ENCODE measurements at places on chromosomes 4 and X.

GRCh38 chrX:105552395-105552794 is 269.9 kb upstream of the NRK start:
- no peaks in the 10 kb centered on the region for H3K36me3 ChIP-seq

DNA sequence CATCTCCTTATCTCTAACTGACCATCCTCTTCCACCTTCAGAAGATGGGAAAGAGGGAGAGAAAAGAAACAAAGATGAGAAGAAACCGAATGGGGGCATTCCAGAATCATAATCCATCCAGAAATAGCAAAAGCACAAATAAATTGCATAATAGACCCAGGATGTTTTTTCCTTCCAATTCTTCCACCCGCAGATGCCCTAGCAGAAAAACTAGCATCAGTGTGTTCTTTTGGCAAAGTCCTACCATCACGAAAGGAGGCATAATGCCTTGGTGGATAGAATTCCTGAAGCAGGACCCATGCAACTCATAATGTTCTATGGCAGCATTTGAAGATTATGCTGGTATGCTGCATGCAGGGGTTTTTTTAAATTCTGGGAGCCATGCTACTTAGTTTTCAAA is 279.2 kb downstream of the PPP3CA start:
- no peak overlapping the region for H3K27ac ChIP-seq
- H3K27me3 ChIP-seq: no peaks in the 10 kb centered on the region
- H3K4me1 ChIP-seq: no peaks in the 10 kb centered on the region
- no peak overlapping the region for H3K4me3 ChIP-seq

- no peak for DNase-seq
- H3K4me1 ChIP-seq: no peaks in the 10 kb centered on the region
- H3K27me3 ChIP-seq: no peaks in the 10 kb centered on the region
- H3K4me3 ChIP-seq: no peak overlapping the region
- H3K27ac ChIP-seq: peak overlapping the region; percentile 89
Measured at GRCh38 chrX:131821945-131822622, 201.0 kb upstream of the STK26 start.

GRCh38 chr4:14168919-14169318 is 541.4 kb upstream of the BOD1L1 start:
- no peaks in the 10 kb centered on the region for H3K4me1 ChIP-seq
- H3K4me3 ChIP-seq: no peak overlapping the region
- H3K27ac ChIP-seq: no peak overlapping the region

DNA sequence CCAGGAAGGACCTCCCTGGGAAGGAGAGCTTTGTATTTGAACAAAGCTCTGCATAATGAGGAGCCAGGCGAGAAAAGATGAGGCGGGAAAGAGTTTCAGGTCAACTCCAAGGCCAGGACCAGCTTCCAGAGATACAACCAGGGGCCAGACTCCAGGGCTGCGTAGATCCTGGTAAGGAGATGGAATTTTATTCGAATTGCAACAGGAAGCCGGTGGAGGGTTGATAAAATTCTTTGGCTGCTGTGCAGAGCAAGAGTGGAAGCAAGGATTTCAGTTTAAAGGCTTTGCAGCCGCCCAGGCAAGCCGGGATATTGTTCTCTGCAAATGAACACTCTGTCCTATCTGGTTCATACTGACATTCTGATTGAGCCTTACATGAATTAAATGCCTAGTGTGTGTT is 40.2 kb upstream of the CBR4 start:
- no peak for DNase-seq
- no peaks in the 10 kb centered on the region for H3K27me3 ChIP-seq
- H3K4me3 ChIP-seq: no peak overlapping the region
- H3K4me1 ChIP-seq: peaks cover 20% of the 10 kb centered on the region
- H3K36me3 ChIP-seq: no peaks in the 10 kb centered on the region
- no peak overlapping the region for H3K27ac ChIP-seq

GRCh38 chr4:42235304-42236021 is 83.0 kb upstream of the BEND4 start:
- H3K36me3 ChIP-seq: no peaks in the 10 kb centered on the region
- H3K4me3 ChIP-seq: no peak overlapping the region
- no peak for DNase-seq
- H3K27me3 ChIP-seq: no peaks in the 10 kb centered on the region

DNA sequence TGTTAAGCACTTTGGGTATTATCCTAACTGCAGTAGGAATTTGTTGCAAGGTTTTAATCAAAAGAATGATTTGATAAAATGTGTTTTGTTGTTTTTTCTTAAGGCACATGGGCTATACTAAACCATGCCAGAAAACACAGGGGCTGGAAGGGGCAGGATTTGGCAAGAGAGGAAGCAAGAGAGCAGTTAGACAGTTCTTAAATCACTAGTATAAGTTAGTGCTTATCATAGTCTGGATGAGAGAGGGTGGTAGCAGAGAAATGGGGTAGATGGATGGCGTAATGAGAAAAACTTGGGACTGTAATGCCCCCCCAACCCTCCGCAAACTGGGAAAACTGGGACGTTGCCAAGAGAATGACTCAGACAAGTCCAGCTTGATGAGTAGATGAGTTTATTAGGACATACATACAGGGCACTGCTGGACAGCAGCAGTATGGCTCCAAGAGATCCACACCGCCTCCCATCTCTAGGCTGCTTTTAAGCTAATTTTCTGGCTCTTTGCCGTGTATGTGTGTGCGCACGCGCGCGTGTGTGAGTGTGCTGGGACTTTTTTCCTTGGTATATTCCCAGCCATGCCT is 151.5 kb downstream of the PDLIM5 start:
- DNase-seq: no peak
- H3K27me3 ChIP-seq: no peaks in the 10 kb centered on the region
- no peak overlapping the region for H3K27ac ChIP-seq
- H3K4me1 ChIP-seq: no peaks in the 10 kb centered on the region
- H3K36me3 ChIP-seq: no peaks in the 10 kb centered on the region

GRCh38 chrX:143994206-143994605 is 110.3 kb downstream of the UBE2NL start:
- DNase-seq: no peak
- H3K4me1 ChIP-seq: no peaks in the 10 kb centered on the region
- H3K27ac ChIP-seq: no peak overlapping the region
- H3K4me3 ChIP-seq: no peak overlapping the region
- H3K36me3 ChIP-seq: no peaks in the 10 kb centered on the region

GRCh38 chr4:6250235-6250983 is 19.2 kb upstream of the WFS1 start:
- DNase-seq: no peak
- H3K27me3 ChIP-seq: no peaks in the 10 kb centered on the region
- H3K36me3 ChIP-seq: no peaks in the 10 kb centered on the region
- H3K4me1 ChIP-seq: peaks cover 4% of the 10 kb centered on the region
- no peak overlapping the region for H3K4me3 ChIP-seq
- no peak overlapping the region for H3K27ac ChIP-seq

- peaks cover 3% of the 10 kb centered on the region for H3K4me1 ChIP-seq
- DNase-seq: no peak
- no peak overlapping the region for H3K4me3 ChIP-seq
- no peaks in the 10 kb centered on the region for H3K36me3 ChIP-seq
- H3K27me3 ChIP-seq: no peaks in the 10 kb centered on the region
- H3K27ac ChIP-seq: no peak overlapping the region
Measured at GRCh38 chrX:69142788-69143469, 22.3 kb downstream of the PJA1 start.

- H3K4me3 ChIP-seq: no peak overlapping the region
- no peak for DNase-seq
- H3K27me3 ChIP-seq: no peaks in the 10 kb centered on the region
- no peaks in the 10 kb centered on the region for H3K36me3 ChIP-seq
Measured at GRCh38 chrX:44152852-44153251, 179.7 kb upstream of the NDP start.

- no peaks in the 10 kb centered on the region for H3K27me3 ChIP-seq
- H3K27ac ChIP-seq: no peak overlapping the region
- H3K36me3 ChIP-seq: no peaks in the 10 kb centered on the region
Measured at GRCh38 chr4:150251752-150252190, 173.5 kb downstream of the DCLK2 start.

DNA sequence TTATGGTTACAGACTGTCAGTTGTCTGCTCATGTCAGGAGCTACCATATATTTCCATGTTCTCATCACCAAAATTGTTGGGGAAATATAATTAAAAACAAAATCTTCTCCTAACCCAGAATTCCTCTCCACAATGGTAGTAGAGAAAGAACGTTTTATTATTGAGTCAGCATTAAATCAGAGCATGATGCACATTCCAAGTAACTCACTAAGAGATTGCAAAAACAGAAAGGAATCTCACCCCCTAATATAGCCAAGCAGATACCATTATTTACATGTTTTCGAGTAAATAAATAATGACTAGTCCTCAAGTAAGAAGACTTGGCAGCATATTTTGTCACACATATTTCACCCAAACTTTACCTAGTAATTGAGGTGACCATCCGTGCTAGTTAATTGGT is 36.2 kb upstream of the ARHGEF6 start:
- no peaks in the 10 kb centered on the region for H3K27me3 ChIP-seq
- no peaks in the 10 kb centered on the region for H3K36me3 ChIP-seq
- H3K27ac ChIP-seq: no peak overlapping the region
- no peak overlapping the region for H3K4me3 ChIP-seq
- DNase-seq: no peak

DNA sequence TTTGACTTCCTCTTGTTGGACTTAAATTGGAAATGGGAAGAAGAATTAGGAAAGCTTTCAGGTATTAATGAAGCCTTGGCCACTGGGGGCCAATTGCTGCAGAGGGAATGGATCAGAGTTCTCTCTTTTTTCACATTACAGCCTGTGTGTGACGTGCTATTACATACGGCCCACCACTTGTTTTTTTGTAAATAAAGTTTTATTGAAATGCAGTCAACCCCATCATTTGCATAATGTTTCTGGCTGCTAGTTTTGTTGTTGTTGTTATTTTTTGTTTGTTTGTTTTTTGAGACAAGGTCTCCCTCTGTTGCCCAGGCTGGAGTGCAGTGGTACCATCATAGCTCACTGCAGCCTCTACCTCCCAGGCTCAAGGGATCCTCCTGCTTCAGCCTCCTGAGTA is 98.4 kb downstream of the ASMT start:
- H3K36me3 ChIP-seq: no peaks in the 10 kb centered on the region
- no peak overlapping the region for H3K27ac ChIP-seq
- H3K4me1 ChIP-seq: no peaks in the 10 kb centered on the region

DNA sequence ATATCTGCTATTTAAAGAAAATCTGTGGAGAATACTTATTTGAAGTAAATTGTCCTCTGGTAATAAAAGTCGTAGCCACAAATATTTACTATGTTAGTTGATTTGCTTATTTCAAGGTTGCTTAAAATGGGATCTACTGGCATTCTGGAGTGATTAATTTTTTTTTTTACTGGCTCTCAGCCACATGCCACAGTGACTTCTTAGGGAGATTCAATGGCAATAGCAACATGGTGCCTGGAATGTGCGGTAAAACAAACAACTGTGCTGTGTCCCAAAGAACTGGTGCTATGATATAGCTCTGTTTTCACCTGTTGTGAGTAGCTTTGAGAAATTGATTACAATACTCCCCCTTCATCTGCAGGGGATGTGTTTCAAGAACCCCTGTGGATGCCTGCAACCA is 324.3 kb downstream of the GPAT3 start:
- no peaks in the 10 kb centered on the region for H3K4me1 ChIP-seq
- no peak overlapping the region for H3K27ac ChIP-seq
- DNase-seq: no peak
- no peaks in the 10 kb centered on the region for H3K27me3 ChIP-seq
- H3K4me3 ChIP-seq: no peak overlapping the region
- no peaks in the 10 kb centered on the region for H3K36me3 ChIP-seq

GRCh38 chr4:83282049-83282535 is 2.5 kb downstream of the COQ2 start:
- peaks cover 15% of the 10 kb centered on the region for H3K4me1 ChIP-seq
- no peak overlapping the region for H3K27ac ChIP-seq
- H3K4me3 ChIP-seq: no peak overlapping the region
- peak; percentile 11 for DNase-seq
- peaks cover 7% of the 10 kb centered on the region for H3K36me3 ChIP-seq

DNA sequence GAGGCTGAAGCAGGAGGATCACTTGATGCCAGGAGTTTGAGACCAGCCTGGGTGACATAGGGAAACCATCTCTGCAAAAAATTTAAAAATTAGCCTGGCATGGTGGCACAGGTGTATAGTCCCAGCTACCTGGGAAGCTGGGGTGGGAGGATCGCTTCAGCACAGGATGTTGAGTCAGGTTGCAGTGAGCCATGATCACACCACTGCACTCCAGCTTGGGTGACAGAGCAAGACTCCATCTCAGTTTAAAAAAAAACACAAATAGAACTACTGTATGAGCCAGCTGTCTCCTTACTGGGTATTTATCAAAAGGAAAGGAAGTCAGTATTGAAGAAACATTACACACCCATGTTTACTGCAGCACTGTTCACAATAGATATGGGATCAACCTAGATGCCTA is 138.7 kb downstream of the RAP1GDS1 start:
- H3K4me3 ChIP-seq: no peak overlapping the region
- H3K36me3 ChIP-seq: no peaks in the 10 kb centered on the region
- no peak overlapping the region for H3K27ac ChIP-seq
- H3K27me3 ChIP-seq: no peaks in the 10 kb centered on the region

DNA sequence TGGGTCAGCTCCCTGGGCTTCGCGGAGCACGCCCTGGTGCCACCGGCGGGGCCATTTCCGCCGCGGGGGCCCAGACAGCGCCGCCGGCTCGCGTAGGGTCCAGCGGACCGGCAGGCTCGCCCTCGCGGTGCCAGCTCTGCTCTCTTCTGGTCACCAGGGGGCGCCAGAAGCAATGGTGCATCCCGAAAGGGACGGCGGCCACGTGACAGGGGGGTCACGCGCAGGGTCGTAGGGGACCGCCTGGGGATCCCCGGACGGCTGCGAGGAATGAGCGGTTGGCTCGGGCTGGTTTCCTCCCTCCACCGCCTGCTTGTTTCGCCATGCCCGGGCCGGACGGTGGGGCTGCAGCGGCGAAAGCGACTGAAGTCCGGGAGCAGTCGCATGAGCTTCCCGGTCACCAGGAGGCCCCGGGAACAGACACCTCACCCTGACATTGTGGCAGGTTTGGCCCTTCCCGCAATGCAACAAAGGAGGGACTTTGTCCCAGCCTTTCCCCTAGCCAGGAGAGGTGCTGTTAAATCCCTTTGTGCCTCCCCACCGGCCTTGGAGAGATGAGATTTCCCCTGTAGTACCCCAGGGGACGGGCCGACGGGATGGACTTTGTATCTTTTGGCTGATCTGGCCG is 15.8 kb downstream of the ZCCHC12 start:
- H3K4me1 ChIP-seq: peaks cover 5% of the 10 kb centered on the region
- no peak overlapping the region for H3K27ac ChIP-seq
- H3K36me3 ChIP-seq: no peaks in the 10 kb centered on the region
- H3K4me3 ChIP-seq: no peak overlapping the region

GRCh38 chr4:185797018-185797417 is 15.0 kb downstream of the SORBS2 start:
- H3K36me3 ChIP-seq: no peaks in the 10 kb centered on the region
- H3K27ac ChIP-seq: no peak overlapping the region
- no peak for DNase-seq

- H3K4me1 ChIP-seq: no peaks in the 10 kb centered on the region
- H3K4me3 ChIP-seq: no peak overlapping the region
- H3K27me3 ChIP-seq: no peaks in the 10 kb centered on the region
- no peak for DNase-seq
- H3K27ac ChIP-seq: no peak overlapping the region
Measured at GRCh38 chr4:95614684-95615205, 66.0 kb upstream of the UNC5C start.

GRCh38 chr4:155604718-155605626 is 61.7 kb upstream of the GUCY1A1 start:
- H3K27ac ChIP-seq: no peak overlapping the region
- H3K4me3 ChIP-seq: no peak overlapping the region
- no peaks in the 10 kb centered on the region for H3K27me3 ChIP-seq
- H3K36me3 ChIP-seq: no peaks in the 10 kb centered on the region
- H3K4me1 ChIP-seq: peaks cover 7% of the 10 kb centered on the region

- no peak overlapping the region for H3K27ac ChIP-seq
- H3K36me3 ChIP-seq: no peaks in the 10 kb centered on the region
- no peaks in the 10 kb centered on the region for H3K27me3 ChIP-seq
Measured at GRCh38 chrX:130623518-130623917, 221.7 kb downstream of the RBMX2 start.
